Caco-2 (cell line): ENCODE measurements at places on chromosomes 13 and 19.

DNA sequence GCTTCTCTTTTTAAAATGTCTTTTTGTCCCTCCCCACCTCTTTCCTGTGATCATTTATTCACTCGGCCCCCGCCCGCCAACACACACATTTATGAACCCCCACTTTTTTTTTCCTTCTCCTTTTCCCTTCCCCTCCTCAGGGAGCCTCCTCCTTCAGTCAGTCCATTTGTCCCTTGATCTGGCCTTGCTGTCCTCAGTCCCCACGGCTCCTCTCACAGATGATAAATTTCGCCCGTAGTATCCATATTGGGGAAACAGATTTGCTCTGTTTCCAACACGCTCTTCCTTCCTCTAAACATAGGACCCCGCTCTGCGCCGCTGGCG is 2.0 kb downstream of the GSX1 start:
- DNase-seq, result no peak
- H3K4me3 ChIP-seq, result no peak overlapping the region
- H3K27ac ChIP-seq, result no peak overlapping the region
- no peaks in the 10 kb centered on the region for H3K36me3 ChIP-seq

- H3K4me1 ChIP-seq, result no peaks in the 10 kb centered on the region
- H3K27me3 ChIP-seq, result no peaks in the 10 kb centered on the region
- no peak for DNase-seq
- no peak overlapping the region for H3K27ac ChIP-seq
- H3K36me3 ChIP-seq, result no peaks in the 10 kb centered on the region
These were observed 116.2 kb downstream of the OLFM4 start for GRCh38 chr13:53144826-53145225.

DNA sequence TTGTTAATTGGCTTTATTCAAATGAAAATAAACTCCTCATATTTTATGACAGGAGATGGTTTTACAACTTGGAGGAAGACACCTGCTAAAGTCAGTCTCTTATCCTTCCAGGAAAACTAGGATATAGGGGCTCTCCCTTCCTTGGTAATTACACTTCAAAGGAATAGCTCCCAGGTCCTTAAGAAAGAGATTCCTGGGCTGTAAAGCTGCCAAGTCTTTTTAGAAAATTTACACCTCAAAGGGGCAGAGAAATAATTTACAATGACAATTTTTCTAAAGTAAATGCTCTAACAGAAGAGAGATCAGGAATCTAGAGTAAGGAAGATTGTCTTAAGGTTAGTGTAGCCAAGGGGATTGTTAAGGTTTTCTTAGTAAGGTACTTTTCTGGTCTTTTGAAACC is 1359.0 kb downstream of the OLFM4 start:
- H3K4me3 ChIP-seq, result no peak overlapping the region
- H3K36me3 ChIP-seq, result no peaks in the 10 kb centered on the region
- no peaks in the 10 kb centered on the region for H3K27me3 ChIP-seq
- no peaks in the 10 kb centered on the region for H3K4me1 ChIP-seq
- no peak for DNase-seq

DNA sequence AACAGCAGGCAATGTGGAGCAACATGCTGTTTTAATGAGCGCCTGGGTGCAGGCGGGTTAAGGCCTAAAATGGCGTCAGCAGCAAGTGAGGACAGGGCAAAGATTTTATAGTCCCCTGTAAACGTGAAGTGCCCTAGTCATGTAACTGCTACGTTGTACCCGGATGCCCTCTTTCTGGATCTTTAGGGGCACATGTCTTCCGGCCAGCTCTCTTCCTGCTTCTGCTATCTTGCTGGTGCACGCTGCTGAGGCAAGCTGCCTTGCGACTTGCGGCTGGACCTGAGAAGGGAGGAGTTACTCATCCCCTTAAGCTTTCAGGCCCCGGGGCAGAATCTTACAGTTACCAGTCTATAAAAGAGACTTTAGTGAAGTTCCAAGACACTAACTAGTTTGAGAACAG is 303.6 kb upstream of the DACH1 start:
- H3K4me1 ChIP-seq, result no peaks in the 10 kb centered on the region
- H3K36me3 ChIP-seq, result no peaks in the 10 kb centered on the region
- H3K27ac ChIP-seq, result no peak overlapping the region
- DNase-seq, result no peak

- DNase-seq, result no peak
- H3K27me3 ChIP-seq, result no peaks in the 10 kb centered on the region
- H3K36me3 ChIP-seq, result peaks cover 6% of the 10 kb centered on the region
- no peak overlapping the region for H3K27ac ChIP-seq
These were observed 100.8 kb downstream of the STK24 start for GRCh38 chr13:98476106-98476505.

DNA sequence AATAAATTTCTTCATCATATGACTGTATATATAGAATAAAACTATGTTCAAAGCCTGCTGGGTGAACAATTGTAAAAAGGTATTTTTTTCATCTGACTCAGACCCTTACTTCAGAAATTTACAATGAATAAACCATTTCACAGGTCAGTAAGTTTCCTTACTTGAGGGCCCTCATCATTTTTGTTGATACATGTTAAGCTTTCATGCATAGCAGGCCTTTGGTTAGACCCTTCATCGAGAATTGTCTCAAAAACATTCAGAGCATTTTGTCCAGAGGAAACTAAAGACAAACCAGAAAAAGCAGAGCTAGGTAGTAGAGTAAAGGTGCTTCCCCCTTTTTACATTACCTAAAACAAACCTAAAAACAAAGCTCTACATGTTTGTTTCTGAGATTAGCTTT is 46.2 kb downstream of the FNDC3A start:
- H3K27ac ChIP-seq, result no peak overlapping the region
- no peaks in the 10 kb centered on the region for H3K36me3 ChIP-seq
- H3K27me3 ChIP-seq, result no peaks in the 10 kb centered on the region
- no peak overlapping the region for H3K4me3 ChIP-seq
- no peak for DNase-seq

- H3K4me1 ChIP-seq, result 0 out of 2 replicates have a peak, but pooled peaks cover 5% of the 10 kb centered on the region
- peak overlapping the region; percentile 92 for H3K27ac ChIP-seq
- H3K27me3 ChIP-seq, result no peaks in the 10 kb centered on the region
- no peak for DNase-seq
- no peaks in the 10 kb centered on the region for H3K36me3 ChIP-seq
- no peak overlapping the region for H3K4me3 ChIP-seq
These were observed 6.7 kb upstream of the TRIM28 start for GRCh38 chr19:58536852-58537798.

DNA sequence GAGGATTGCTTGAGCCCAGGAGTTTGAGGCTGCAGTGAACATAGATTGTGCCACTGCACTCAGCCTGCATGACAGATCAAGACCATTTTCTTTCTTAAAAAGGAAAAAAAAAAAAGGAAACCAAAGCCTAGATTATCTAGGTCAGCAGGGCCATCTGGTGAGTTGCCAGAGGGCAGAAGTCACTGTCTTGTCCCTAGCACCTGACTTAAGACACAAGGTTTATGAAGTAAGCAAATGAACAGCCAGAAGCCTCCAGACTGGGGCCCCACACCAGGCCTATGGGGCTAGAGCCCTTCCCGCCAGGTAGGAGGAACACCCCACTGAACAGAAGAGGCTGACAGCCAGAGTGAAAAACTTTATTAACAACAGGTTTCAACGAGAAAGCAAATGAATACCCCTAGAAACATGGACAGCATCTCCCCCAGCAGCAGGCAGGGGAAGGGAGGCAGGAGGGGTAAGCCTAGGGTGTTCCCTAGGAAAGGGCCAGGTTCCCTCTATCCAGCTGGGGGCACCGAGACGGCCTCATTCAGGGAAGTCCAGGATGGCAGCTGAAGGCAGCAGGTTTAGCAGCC is 1.2 kb downstream of the WDR83 start:
- H3K4me1 ChIP-seq, result peaks cover 12% of the 10 kb centered on the region
- peak overlapping the region; percentile 0 for H3K4me3 ChIP-seq
- H3K36me3 ChIP-seq, result peaks cover 2% of the 10 kb centered on the region

- no peak overlapping the region for H3K4me3 ChIP-seq
- no peaks in the 10 kb centered on the region for H3K36me3 ChIP-seq
- no peak for DNase-seq
- no peaks in the 10 kb centered on the region for H3K4me1 ChIP-seq
- no peaks in the 10 kb centered on the region for H3K27me3 ChIP-seq
These were observed 248.3 kb downstream of the TSHZ3 start for GRCh38 chr19:31100981-31101380.

GRCh38 chr13:77359171-77359570 is 32.3 kb upstream of the MYCBP2 start:
- no peaks in the 10 kb centered on the region; the same call in 1 of the 2 replicates for H3K27me3 ChIP-seq
- H3K27ac ChIP-seq, result no peak overlapping the region
- H3K4me1 ChIP-seq, result no peaks in the 10 kb centered on the region
- H3K4me3 ChIP-seq, result no peak overlapping the region

DNA sequence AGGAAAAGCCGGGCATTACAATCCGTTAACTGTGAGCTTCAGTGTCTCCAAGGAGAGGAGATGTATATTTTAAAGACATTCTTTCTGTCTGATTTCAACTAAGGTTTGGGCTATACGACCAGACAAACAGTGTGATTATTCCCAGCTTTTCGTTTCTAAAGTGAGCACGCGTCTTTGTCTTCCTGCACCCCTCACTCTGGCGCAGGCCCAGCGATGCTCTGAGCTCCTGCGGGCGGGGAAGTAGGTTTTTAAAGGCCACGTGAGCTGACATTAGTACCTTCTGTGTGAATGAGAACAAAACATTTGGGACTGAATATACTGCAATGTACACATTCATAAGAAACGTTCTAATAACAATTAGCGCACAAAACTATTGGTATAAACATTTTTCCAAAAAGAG is 15.3 kb upstream of the RANBP3 start:
- no peak overlapping the region for H3K4me3 ChIP-seq
- no peaks in the 10 kb centered on the region for H3K36me3 ChIP-seq
- no peak for DNase-seq
- H3K27ac ChIP-seq, result peak overlapping the region; percentile 59

DNA sequence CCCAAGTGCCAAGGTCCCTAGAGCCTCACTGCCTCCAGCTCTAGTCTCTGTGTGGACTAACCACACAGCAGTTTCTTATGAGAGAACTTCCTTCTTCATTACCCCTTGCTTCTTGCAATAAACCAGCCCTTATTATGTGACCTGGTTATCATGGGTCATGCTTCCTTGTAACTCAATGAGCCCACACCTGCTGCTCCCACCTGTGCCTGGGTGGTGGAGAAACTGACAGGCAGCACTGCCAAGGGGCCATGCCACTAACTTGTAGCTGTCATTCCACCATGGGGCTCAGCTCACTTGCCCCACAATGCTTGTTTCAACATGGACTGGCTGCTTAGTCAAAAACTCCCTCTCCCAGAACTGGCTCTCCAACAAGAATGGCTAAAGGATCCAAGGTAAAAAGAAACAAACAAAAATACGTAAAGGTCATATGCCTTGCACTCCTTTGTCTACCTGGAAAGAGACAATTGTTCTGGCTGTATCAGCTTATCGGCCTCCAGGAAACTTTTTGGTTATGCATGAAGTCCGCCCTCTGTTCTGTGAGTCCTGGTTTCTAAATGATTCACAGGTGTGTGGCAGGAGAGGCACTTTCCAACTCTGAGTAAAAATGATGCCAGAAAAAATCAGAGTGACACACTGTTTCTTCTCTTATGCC is 446.4 kb downstream of the COG6 start:
- H3K27me3 ChIP-seq, result no peaks in the 10 kb centered on the region
- H3K36me3 ChIP-seq, result no peaks in the 10 kb centered on the region
- H3K4me1 ChIP-seq, result no peaks in the 10 kb centered on the region
- H3K4me3 ChIP-seq, result no peak overlapping the region
- no peak overlapping the region for H3K27ac ChIP-seq
- DNase-seq, result no peak

- H3K4me1 ChIP-seq, result no peaks in the 10 kb centered on the region
- H3K4me3 ChIP-seq, result no peak overlapping the region
- no peak for DNase-seq
- H3K27ac ChIP-seq, result no peak overlapping the region
- H3K36me3 ChIP-seq, result no peaks in the 10 kb centered on the region
These were observed 428.6 kb downstream of the RFC3 start for GRCh38 chr13:34246511-34246910.

- no peak within 1 kb of the TSS for H3K4me3 ChIP-seq
- H3K27ac ChIP-seq, result peak within 1 kb of the TSS; percentile 79
- no peak for DNase-seq
- no peaks in the 10 kb centered on the region for H3K27me3 ChIP-seq
- H3K36me3 ChIP-seq, result no peaks in the 10 kb centered on the region
These were observed at the start of gene NLRP12 for GRCh38 chr19:53824134-53824611. Gene NLRP12, minus strand, starts transcription at chr19:53824314. Its CDS starts 140 bp downstream, at chr19:53824174.

DNA sequence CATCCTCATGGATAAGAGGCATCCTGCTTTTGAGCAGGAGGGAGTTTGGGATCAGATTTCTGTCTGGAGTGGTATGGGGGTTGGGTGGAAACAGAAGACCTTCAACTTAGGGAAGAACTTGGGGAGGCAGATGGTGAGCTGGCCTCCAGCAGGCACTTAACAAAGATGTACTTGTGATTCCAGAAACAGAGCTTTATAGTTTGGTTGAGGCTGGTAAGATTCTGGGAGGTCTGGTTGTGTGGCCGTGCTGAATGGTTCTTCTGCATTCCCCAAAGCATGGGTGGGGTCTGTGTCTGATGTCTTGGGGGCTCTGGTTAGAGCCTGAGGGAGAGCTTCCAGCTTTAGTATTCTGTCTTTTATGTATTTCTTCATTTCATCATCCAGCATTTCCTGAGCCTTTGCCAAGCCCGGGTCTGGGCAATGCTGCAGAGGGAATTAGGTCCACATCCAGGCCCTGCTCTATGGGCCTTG is 4.8 kb downstream of the MEGF8 start:
- DNase-seq, result no peak
- H3K36me3 ChIP-seq, result no peaks in the 10 kb centered on the region
- H3K27ac ChIP-seq, result no peak overlapping the region

- H3K36me3 ChIP-seq, result no peaks in the 10 kb centered on the region
- DNase-seq, result no peak
- no peak overlapping the region for H3K4me3 ChIP-seq
- no peak overlapping the region for H3K27ac ChIP-seq
- H3K4me1 ChIP-seq, result no peaks in the 10 kb centered on the region
These were observed 79.7 kb downstream of the PEG3 start for GRCh38 chr19:56760842-56761241.

DNA sequence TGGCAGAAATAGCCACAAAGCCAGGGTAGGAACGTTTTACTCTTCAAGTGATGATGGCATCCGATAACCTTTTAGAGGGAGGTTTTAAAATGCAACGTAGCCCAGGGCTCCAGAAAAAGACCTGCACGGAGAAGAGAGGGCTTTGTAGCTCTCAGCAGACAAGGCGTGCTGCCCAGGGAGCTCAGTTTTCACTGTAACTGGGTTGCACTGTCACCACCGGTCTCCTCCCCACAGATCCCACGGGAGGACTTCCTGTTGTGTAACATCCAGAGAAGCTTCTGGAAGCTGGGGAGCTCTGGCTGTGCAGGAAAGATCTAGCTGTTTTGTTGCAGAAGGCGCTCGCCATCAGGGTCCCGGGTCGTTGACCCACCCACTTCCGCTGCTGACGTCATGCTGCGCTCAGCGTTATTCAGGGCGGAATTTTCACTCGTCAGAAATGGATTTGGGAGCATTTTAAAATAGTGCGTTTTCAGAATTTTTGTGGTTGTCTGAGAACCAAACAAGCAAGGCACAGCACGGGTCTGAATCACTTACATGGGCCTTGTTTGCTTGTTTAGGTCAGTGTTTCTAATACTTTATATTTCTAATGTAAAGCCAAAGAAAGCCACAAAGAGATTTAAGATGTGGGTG is 50.8 kb downstream of the ATP11A start:
- H3K36me3 ChIP-seq, result no peaks in the 10 kb centered on the region; the same call in none of the 2 replicates
- H3K27ac ChIP-seq, result peak overlapping the region; percentile 42
- no peak overlapping the region for H3K4me3 ChIP-seq
- no peaks in the 10 kb centered on the region for H3K4me1 ChIP-seq
- DNase-seq, result no peak
